ENCODE measurements at places on chromosomes 6 and 20. TPM values are rescaled to one million over a fixed set of nuclear protein-coding genes. Genes with fewer than 3 reads are reported as not detected.

ELOVL2 gene
- 0.25 TPM for total RNA-seq

PRR18 gene
- not detected for total RNA-seq

FOXC1 gene
- total RNA-seq = 9.8 TPM

LY6G5B gene
- 7.4 TPM for total RNA-seq

BANF2 gene
- not detected for total RNA-seq

TCF21 gene
- 12.5 TPM for total RNA-seq

HLA-DPB1 gene
- 94.8 TPM for total RNA-seq

MEP1A gene
- not detected for total RNA-seq

B3GALT4 gene
- total RNA-seq = 14.0 TPM

EMILIN3 gene
- 5.6 TPM for total RNA-seq

PPP1R16B gene
- total RNA-seq = 6.4 TPM

SCRT2 gene
- total RNA-seq = not detected

TUBB2B gene
- 6.9 TPM for total RNA-seq

APMAP gene
- total RNA-seq = 29.7 TPM

EPHA7 gene
- total RNA-seq = 2.7 TPM

STX11 gene
- total RNA-seq = 5.4 TPM

PGC gene
- 3.4 TPM for total RNA-seq

SMLR1 gene
- not detected for total RNA-seq

SIM1 gene
- total RNA-seq = not detected

DDX27 gene
- total RNA-seq = 23.3 TPM

LTB gene
- total RNA-seq = 5.4 TPM

BTN1A1 gene
- not detected for total RNA-seq

Measured in vagina (tissue), 2 donors.